ENCODE measurements at places on chromosomes 7 and 10.

DNA sequence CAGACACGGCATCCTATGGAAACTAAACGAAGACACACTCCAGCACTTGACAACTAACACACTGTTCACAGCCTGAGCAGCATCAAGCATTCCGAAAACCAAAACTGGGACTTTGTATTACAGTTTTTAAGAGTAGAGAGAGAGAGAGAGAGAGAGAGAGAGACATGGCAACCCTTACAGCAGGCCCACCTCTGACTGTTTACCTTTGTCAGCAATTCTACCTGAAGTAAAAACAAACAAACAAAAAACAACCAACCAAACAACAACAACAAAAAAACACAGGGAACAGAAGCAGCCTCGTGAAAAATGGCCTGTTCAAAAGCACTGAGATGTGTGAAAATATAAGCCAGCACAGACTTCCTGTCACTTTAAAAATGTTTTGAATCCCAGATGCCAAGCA lies 118.0 kb downstream of the SPAG6 start:
- no peak for DNase-seq

DNA sequence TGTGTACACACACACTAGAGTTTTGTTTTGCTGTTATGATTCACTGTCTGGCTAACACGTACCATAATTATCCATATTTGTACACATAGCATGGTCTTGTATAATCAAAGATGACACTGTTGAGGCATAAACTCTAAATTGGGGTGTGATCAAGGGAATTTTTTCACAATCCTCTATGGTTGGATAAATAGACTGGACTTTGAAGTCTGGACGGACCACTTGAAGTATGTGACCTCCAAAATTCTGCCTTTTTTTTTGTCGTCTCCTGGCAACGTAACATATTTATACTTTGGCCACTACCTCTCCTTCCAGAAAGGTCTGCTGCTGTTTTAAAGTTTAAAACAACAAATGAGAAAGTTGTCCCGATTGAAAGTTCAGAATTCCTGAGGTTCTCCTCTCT lies 193.4 kb downstream of the CACNB2 start:
- no peak for DNase-seq

GRCh38 chr7:52647046-52647445 lies 388.4 kb upstream of the POM121L12 start:
- no peak for DNase-seq

DNA sequence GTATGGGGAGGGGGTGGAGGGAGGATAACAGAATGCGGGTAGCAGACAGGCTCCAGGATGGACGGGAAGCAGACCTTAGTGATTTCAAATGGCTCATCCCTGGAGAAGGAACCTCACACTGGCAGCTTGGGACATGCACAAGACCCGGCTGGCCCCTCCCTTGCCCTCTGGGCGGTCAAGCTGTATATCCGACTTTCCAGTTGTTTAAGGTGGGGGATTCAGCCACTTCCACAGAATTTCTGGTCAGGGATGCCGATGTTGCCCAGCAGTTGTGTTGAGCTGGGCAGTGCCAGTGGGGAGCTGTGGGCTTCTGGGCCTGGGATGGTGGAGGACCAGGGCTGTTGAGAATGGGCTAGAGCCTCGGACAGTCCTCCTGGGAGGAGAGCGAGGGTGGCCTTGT lies 38.8 kb downstream of the GBX1 start:
- DNase-seq, result no peak

DNA sequence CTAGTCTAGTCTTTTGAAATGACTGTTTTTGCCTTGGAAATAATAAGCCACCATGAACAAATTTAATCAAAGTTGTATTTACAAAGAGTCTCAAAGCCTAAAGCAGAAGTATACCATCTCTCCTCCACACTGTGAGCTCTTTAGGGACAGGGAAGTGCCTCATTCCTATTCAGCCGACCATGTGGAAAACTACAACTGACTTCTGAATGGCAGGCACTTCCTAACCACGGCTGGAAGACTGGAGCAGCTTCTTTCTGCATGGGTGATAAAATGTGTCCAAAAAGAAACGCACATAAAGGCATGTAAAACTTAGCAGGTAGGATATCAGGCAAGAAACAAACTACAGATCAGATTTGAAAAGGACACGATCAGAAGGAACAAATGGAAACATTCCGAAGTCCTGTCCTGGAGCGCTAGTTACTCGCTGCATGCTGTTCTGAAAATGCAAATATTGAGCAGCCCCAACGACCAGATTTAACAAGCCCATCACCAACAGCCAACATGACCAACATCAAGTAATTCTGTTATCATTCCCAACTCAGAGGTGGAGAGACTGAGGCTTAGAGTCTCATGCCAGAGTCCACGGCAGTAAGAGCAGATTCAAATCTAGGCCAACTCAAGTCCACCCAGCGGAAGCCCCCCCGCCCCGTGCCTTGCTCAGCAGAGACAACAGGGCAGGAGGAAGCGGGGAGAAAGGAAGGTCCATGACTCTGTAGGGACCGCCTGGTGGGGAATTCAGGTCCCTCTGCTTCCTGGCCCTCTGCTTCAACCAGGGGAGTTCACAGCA lies 26.5 kb downstream of the CTBP2 start:
- DNase-seq, result no peak

- no peak for DNase-seq
Measured at GRCh38 chr10:97805949-97806348, 34.1 kb upstream of the SFRP5 start.

- no peak for DNase-seq
Measured at GRCh38 chr10:121539786-121540185, 58.5 kb downstream of the FGFR2 start.

DNA sequence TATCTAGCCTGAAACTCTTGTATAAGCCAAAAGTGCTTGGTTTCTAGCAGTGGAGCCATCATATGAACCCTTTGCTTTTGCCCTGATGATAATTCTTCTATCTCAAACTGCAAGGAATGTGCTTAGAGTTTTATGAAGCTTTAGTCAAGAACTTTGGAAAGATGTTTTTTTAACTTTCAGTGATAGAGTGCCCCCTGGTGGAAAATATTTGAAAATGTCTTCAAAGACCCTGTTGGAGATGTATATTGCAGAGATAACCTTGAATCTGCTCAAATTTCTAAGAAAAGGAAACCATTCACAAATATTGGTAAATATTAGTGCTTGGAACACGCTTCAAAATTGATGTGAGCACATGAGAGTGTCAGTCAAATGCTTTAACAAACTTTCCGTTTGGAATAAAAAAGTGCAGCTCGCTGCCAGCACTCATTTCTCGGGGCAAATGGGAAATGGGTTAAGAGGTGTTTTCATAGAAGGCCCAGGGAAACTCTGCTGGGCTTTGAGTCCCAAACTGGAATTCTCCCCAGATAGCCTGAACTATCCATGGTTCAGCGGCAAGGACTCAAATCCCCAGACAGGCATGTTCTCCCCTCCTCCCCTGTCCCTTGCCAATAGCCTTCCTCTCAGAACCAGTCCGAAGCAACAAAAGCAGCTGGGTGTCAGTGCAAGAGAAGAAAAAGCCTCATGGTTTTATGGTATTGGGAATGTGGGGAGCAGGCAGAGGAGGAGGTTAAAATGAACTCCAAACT lies 129.3 kb downstream of the MYOF start:
- peak; percentile 34 for DNase-seq

DNA sequence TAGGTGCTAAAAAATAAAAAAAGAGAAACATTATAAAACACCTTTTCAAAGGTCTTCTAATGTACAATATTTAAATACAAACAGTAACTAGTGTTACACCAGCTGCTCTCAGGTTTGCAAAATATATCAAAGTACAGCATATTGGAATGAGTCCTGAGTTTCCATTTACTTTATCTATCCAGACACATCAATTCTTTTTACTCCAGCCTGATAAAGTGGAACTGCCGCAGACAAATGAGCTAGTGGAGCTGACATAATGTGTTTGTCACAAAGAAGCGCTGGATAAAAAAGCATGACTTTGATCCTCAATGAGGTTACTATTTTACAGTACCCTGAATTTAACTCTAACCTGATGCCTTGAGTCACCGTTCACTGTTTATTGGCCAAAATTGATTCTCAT lies 1243.1 kb downstream of the GATA3 start:
- DNase-seq, result no peak

GRCh38 chr7:157370742-157371141 lies 33.9 kb downstream of the DNAJB6 start:
- no peak for DNase-seq

- peak; percentile 71 for DNase-seq
Measured at GRCh38 chr10:32139223-32140073, 83.2 kb upstream of the KIF5B start.

- DNase-seq, result no peak
Measured at GRCh38 chr7:25963733-25964132, 188.3 kb upstream of the NFE2L3 start.

DNA sequence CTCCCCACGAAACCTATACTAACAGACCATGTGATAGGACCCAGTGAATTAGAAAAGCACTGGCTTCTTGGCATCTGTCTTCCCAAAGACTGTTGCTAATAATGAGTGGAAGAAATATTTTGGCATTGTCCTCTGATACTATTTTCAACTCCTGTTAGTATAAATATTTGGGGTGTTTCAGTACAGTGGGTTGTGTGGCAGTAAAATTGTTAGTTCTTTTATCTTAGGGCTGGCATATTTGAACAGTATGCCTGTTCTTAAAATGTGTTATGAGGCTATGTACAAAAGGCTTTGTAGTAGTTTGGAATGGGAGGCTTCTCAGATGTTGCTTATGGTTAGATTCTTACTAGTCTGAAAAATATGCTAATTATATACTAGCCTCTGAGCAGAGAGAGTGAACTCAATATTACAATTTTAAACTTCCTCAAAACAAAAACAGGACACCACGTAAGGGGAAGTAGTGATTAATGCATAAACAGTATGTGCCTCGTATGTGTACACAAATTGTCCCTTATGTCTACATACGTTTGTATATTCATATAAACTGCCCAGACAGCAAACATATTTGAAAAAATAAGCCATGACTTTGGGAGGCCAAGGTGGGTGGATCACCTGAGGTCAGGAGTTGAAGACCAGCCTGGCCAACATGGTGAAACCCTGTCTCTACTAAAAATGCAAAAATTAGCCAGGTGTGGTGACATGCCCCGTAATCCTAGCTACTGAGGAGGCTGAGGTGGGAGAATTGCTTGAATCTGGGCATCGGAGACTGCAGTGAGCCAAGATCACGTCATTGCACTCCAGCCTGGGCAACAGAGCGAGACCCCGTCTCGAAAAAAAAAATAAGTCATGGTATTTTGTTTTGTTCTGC lies 115.4 kb downstream of the ARID5B start:
- DNase-seq, result no peak

GRCh38 chr10:58773944-58774343 lies 261.3 kb downstream of the BICC1 start:
- no peak for DNase-seq

DNA sequence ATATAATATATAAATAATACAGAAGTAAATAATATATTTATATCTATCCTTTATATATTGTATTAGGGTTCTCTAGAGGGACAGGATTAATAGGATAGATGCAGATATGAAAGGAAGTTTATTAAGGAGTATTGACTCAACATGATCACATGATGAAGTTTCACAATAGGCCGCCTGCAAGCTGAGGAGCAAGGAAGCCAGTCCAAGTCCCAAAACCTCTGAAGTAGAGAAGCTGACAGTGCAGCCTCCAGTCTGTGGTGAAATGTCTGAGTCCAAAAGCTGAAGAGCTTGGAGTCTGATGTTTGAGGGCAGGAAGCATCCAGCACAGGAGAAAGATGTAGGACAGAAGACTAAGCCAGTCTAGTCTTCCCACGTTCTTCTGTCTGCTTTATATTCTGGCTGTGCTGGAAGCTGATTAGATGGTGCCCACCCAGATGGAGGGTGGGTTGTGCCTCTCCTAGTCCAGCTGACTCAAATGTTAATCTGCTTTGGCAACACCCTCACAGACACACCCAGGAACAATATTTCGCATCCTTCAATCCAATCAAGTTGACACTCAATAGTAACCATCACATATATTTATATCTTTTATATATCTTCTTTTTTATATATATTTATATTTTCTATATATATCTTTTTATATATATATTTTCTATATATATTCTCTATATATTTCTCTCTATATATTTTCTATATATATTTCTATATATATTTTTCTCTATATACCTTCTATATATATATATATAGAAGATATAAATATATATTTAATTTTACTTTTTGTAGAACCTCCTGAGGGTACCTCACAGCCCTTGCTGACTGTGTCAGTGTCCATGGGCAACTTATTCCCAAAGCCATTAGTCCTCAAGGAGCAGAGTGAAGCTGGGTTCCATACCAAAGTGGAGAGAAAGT lies 24.6 kb upstream of the AKR1B10 start:
- DNase-seq, result no peak

- DNase-seq, result no peak
Measured at GRCh38 chr7:10083766-10084165, 889.9 kb upstream of the PHF14 start.

GRCh38 chr7:1912593-1913465 lies 242.8 kb downstream of the ELFN1 start:
- DNase-seq, result peak; percentile 73

DNA sequence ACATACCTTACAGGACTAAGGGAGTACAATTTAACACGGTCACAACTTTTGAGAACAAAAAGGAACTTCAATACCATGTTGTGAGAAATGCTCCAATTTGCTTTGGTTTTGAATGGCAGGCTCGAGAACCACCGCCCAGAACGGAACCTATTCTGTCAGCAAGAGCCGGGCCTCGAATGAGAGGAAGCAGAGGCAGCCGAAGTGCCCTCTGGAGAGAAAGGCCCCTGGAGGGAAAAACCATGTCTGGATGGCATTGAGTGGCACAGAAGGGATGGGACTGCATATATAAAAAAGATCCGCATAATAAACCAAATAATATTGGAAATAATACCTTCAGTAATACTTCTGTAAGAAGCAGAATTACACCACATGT lies 85.6 kb downstream of the CHST15 start:
- no peak for DNase-seq

GRCh38 chr10:85946713-85947326 lies 419.8 kb downstream of the GRID1 start:
- DNase-seq, result no peak

DNA sequence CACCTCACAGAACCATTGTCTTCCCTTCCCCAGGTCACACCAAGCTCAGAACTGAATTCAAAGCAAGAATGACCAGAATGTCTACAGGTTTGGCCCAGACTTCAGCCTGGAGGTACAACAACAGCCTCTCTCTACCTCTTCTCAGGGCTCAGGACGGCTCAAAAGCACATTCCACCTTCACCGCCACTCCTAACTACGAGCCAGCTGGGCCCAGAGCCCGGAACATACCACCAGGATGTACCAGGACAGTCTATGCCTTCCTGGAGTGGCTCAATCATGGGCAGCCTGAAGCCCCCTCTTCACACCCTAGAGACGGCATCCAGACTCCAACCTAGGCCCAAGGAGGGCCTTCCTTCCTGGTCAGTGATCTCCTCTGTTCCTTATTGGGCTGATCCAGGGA lies 41.6 kb downstream of the ANXA8 start:
- no peak for DNase-seq

All from fibroblast of skin of left quadriceps (primary cell).